ENCODE measurements at places on chromosomes 16 and 17.

GRCh38 chr16:66660422-66661209 lies 35.9 kb downstream of the CMTM4 start:
- DNase-seq, result no peak

DNA sequence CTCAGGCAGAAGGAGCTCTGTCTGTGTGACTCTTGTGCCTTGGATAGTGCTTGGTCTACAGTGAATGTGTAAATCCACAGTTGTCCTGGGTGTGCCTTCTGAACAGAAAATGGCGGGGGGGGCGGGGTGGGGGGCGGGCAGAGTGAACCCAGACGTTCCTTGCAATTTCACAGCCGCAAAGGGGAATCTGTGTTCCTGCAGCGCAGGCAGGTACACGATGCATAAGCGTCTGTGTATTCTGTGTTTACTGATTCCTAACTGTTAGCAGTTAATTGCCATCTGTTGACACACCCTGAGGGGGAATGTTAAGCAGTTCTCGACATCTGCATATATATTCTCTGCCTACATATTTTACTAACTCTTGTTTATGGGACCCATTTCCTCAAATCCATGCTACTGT lies 123.5 kb upstream of the ZFHX3 start:
- no peak for DNase-seq

DNA sequence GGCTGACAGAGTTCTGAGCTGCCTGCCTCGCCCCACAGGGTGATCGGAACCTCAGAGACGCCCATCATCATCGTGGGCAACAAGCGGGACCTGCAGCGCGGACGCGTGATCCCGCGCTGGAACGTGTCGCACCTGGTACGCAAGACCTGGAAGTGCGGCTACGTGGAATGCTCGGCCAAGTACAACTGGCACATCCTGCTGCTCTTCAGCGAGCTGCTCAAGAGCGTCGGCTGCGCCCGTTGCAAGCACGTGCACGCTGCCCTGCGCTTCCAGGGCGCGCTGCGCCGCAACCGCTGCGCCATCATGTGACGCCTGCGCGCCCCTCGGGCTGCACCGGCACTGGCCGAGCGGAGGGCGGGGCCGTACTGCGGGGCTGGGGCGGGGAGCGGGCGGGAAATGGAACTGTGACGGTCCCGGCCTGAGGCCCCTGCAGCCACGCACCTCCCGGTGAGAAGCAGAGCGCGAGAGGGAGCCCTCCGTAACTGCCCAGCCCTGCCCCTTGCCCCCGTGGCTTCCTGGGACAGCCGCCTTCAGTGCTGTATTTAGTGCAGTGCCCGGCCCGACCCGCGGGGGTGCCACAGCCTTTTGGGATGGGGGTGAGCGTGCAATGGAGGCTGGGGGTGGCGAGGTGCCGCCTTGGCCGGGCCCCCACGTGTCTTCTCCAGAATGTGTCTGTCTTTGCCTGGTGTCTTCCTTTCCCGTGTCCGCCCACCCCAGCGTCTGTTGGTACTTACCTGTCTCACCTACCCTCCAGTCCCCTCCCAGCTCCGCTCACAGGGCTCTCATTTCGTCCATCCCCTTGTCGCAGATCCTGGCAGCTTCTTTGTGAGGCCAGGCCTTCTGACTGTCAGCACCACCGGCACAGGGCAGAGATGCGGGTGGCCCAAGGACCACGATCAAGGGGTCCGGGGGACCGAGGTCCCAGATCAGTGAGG lies 9.8 kb downstream of the RASL10B start:
- no peak for DNase-seq

DNA sequence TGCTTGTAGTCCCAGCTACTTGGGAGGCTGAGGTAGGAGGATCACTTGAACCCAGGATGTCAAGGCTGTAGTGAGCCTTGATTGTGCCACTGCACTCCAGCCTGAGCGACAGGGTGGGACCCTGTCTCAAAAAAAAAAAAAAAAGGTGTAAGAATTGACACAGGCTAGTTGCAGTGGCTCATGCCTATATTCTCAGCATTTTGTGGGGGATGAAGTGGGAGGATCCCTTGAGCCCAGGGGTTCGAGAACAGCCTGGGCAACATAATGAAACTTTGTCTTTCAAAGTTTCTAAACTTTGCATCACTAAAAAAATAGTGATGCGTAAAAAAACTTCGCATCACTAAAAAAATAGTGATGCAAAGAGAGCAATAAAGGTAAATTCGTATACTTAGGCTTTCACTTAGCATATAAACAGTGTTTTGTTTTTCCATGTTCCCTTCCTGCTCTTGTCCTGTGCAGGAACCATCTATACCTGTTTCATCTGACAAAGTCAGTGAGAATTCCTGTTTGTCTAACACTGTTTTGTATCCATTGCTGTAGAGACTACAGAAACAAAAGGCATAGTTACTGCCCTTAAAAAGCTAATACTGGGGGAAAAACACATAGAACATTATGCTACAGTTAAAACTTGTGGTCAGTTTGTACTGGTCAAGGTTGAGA lies 32.1 kb downstream of the CTCF start:
- DNase-seq, result no peak

DNA sequence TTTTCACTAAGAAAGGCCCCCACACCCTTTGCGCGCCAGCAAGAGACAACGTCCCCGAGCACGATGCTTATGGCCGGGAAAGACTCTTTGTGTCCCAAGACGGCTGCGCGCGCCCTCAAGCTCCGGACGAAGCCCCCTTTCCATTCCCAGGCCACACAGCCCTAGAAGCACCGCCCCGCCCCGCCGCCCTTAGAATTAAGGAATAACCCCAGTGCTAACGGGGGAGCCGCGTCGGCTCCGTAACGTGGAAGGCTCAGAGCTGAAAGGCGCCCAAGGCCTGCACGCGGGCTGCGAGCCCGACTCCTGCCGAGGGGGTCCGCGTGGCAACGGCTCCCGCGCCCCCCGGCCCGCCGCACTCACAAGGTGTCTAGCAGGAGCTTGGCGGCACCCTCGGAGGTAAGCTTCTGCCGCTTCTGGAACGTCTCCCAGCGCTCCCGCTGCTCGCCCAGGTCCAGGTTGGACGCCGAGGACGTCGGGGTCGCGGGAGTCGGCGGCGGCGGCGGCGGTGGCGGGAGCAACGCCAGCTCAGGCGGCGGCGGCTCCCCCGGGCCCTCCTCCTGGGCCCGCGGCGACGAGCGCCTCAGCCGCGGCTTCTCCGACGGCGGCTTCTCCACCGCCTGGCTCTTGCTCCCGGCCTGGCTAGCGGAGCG lies 477 bp downstream of the CENPV start:
- DNase-seq, result no peak

GRCh38 chr16:69890892-69891282 lies 60.2 kb upstream of the CLEC18A start:
- no peak for DNase-seq

DNA sequence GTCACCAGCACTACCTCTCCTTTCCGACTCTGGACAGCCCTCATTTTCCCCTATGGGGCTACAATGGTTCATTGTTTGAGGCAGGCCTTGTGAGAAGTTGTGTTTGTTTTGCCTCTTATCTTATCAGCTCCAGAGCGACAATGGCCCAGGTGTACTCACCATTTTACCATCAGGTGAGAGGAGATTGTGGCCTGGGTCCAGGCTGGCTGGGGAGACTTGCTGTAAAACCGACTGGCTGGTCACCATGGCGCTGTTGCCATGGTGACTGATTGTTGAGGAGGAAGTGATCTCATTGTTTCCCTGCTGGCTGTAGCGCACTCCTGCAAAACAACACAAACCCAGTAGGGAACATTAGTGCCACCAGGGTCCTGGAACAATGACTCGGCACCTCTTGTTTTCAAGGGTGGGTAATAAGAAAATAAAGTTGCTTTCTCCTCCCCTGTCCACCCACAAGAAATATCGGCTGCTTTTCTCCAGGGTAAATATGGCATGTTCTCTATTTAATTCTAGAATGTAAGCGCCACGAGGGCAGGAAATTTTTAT lies 34.4 kb downstream of the HNF1B start:
- DNase-seq, result no peak

GRCh38 chr16:69012906-69013305 lies 92.5 kb upstream of the HAS3 start:
- no peak for DNase-seq

DNA sequence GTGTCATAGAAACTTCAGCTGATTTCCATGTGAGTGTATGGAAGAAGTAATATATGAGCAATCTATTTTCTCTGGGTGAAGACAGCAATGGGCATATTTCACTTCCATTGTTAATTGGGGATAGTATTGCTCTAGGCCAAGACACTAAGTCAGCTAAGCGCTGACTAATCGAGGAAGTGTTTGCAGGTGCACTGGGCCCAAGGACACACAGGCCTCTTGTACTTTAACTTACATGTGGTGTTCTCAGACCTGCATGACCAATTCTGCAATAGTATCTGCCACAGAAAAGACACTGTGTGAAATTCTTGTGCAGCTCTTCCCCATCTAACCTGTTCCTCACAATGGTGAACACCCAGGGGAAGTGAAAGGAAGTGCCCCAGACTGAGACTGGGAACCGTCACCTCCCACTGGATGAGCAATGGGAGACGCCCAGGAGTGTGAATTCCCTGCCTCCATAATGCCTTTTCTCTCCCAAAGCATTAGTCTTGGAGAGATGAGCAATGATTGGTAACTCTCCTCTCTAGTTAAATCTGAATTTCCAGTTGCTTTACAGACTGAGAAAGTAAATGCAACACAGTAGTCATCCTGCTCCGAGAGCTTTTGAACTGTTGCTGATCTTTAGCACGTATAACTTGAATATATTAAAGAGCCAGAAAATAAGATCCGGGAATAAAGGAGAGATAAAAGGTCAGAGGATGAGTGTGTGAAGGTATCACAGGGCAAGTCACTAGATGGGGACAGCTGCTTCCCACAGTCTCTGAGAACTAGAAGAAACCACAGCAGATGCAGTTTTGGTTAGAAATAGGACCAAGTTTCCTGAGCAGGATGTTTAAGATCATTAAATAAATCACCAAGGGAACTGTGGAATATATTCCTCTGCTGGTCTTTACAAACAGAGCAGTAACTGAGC lies 82.6 kb downstream of the CDK5R1 start:
- DNase-seq, result no peak

DNA sequence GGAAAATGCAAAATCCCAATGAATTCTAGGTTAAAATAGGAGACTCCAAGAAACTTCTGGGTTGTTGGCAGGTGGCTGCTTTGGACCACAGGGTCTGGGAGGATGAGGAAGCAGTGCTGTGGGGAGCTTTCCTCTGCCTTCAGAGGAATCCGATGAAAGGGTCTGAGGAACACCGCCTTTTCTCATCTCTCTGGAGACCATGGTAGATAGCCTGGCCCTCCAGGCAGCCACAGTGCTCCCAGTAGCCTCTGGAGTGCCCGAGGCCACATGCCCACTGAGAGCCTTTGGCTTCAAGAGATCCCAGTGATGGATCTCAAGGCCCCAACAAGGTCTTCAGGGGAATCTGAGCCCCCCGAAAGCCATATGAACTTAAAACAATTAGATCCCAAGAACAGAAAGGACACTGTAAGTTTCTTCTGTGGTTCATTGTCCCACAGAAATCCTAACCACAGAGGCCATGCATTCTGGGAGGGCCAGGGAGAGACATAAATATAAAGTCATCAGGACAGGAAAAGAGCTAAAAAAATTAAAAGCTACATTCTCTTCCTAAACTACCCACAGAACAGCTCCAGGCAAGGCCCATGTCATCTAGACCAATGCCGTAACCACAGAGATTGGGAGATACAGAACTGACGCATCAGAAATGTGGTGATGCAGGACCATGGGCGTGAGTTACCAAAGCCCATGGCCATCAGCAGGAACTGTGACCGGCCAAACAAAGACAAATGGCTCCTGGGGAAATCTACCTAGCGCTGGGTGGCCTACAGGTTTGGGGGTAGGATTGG lies 24.3 kb downstream of the TK2 start:
- DNase-seq, result no peak

DNA sequence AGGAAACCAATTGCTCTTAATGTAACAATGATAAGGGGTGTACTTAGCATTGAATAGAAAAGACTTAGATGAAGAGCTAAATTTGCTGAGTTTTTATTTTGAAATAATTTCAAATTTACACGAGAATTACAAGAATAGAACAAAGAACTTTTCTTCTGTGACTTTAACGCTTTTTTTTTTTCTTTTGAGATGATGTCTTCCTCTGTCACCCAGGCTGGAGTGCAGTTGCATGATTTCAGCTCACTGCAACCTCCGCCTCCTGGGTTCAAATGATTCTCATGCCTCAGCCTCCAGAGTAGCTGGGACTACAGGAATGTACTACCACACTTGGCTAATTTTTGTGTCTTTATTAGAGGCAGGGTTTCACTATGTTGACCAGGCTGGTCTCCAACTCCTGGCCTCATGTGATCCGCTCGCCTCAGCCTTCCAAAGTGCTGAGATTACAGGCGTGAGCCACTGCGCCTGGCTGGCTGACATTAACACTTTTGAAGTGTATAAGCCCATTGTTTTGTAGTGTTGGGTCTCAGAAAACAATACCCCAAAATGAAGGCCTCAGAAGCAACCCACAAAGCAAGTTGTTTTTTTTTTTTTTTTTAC lies 2.1 kb downstream of the TEN1 start:
- no peak for DNase-seq

GRCh38 chr16:84166796-84167695 lies 19.8 kb downstream of the TAF1C start:
- no peak for DNase-seq

DNA sequence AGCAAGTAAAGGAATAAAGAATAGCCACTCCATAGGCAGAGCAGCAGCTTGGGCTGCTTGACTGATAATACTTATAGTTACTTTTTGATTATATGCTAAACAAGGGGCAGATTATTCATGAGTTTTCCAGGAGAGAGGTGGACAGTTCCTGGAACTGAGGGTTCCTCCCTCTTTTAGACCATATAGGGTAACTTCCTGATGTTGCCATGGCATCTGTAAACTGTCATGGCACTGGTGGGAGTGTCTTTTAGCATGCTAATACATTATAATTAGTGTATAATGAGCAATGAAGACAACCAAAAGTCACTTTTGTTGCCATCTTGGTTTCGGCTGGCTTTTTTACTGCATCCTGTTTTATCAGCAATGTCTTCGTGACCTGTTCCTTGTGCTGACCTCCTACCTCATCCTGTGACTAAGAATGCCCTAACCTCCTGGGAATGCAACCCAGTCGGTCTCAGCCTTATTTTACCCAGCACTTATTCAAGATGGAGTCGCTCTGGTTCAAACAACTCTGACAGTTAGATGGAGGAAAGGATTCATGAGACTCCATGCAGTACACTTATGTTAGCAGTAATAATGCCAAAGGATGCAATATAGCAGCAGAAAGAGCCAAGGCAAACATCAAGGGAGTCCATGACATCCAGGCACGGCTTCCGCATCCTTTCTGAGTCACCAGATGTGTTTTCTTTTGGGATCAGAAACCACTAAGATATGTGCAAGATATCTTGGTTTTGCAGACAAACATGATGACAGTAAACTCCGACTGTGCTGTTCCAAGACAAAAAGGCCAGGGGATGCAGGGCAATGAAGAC lies 55.8 kb upstream of the B4GALNT2 start:
- DNase-seq, result no peak
